ENCODE measurements at places on chromosomes 7 and 10.
A peak's percentile ranks its signal among the peaks of the same experiment; 100 is the strongest.

DNA sequence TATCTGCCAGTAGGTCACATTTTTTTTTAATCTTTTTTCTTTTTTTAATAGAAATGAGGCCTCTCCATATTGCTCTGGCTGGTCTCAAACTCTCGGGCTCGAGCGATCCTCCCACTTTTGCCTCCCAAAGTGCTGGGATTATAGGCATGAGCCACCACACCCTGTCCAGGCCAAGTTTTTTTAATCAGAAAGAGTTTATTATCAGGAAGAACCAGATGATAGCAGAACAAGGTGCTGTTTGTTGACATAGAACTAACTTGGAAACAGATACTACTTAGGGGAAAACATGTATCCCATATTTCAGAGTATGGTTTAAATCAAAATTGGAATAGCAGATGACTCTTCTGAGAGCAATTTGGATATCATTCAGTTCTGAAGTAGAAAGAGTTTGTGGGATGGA lies 118.6 kb downstream of the NRF1 start:
- DNase-seq: no peak

DNA sequence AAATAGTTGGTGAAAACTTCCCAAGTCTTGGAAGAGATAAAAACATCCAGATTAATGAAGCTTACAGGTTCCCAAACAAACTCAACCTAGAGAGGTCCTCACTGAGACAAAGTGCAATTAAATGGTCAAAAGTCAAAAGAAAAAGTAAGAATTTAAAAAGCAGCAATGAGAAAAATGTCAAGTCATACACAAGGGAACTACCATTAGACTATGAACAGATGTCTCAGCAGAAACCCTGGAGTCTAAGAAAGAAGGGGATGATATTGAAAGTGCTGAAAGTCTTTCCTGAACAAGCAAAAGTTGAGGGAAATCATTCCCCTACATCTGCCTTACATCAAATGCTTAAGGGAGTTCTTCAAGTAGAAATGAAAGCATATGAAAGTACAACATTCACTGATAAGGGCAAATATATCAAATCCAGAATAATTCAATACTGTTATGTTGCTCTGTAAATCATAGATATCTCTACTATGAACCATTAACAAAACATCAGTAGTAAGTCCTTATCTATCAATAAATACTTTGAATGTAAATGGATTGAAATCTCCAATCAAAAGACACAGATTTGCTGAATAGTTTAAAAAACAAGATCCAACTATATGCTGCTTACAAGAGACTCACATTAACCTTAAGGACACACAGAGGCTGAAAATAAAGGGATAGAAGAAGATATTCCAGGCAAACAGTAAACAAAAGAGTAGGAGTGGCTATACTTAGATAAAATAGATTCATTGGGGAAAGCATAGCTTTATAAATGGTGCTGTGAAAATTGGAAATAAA lies 449.5 kb downstream of the PHTF2 start:
- DNase-seq: no peak

GRCh38 chr10:122293156-122293960 lies 22.3 kb downstream of the BTBD16 start:
- no peak for DNase-seq

DNA sequence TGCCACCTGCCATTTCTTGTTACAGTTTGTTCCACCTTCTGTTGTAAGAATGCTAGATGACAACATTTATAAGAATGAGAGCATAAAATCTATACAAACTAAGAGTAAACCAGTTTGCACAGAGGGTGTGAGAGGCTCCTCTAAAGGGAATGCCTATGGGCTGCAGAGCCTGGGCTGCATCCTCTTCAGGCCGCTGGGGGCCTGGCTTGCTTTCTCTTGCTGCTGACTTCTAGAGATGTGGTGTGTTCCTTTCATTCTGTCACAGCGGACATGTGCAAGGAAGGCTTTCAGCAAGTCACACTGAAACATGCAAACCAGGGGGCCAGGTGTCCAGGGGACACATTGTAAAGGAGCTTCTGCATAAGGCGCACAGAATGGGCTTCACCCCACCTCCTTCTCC lies 7.1 kb upstream of the ATP6V1F start:
- DNase-seq: no peak

DNA sequence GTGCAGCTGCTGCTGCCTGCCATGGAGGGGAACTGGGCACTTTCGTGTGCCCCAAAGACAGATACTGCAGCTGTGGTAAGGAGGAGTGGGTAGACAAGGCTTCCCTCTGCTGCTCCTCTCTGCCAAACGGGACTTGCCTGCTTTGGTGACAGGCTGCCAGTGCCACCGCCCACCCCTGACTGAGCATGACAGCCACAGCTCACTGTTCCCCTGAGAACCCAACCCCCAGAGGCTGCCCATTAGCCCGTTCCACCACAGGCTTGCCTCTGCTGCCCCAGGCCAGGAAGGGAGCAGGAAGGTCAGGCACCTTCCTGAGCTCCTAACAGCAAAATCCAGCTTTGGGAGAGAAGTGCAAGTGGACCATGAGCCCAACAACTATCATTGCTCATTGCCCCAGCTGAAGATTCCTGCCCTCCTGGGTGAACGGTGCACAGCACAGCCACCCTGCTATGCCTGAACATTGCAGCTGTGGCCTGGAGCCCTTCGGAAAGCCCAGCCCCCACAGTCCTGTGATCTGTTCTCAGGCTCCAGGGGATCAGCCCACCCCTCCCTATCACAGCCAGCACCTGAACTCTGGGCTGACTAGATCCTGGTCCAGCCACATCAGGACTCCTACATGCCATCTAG lies 58.7 kb upstream of the ANTXRL start:
- no peak for DNase-seq

- DNase-seq: no peak
Measured at GRCh38 chr10:96369890-96370583, 11.2 kb upstream of the OPALIN start.

GRCh38 chr10:16789261-16789660 lies 28.0 kb downstream of the RSU1 start:
- DNase-seq: no peak

GRCh38 chr7:28531291-28531690 lies 119.0 kb downstream of the CREB5 start:
- DNase-seq: no peak

- no peak for DNase-seq
Measured at GRCh38 chr10:78207776-78208175, 174.1 kb downstream of the RPS24 start.

- peak; percentile 12 for DNase-seq
Measured at GRCh38 chr7:31175672-31176071, 123.6 kb downstream of the ADCYAP1R1 start.

DNA sequence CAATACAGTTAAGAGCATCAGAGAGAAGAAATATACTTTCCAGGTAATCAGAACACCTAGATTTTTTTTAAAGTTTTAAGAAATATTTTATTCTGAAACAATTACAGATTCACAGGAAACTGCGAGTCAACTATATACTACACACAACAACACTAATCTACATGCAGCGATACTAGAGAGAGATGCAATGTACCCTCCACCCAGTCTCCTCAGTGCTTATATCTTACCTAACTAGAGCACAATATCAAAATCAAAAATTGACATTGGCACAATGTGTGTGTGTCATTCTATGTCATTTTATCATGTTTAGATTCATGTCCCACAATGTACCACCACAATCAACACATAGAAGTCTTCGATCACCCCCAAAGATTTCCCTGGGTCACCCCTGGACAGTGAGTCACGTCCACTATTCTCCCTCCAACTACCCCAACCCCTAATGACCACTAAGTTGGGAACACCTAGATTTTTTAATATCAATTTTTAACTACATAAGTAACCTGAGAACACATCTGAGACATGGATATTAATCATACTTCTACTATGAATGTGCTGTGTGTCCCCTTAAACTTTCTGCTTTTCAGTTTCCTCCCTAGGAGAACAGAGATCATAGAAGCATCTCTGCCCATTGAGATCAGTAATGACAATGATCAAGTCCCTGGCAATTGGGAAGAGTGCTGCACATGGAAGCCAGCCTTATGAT lies 86.5 kb downstream of the GSAP start:
- no peak for DNase-seq

GRCh38 chr10:133365461-133366129 lies 7.6 kb downstream of the ECHS1 start:
- DNase-seq: peak; percentile 23

- DNase-seq: no peak
Measured at GRCh38 chr10:1251769-1252168, 195.6 kb downstream of the WDR37 start.

GRCh38 chr10:62050346-62050892 lies 148.9 kb downstream of the ARID5B start:
- no peak for DNase-seq

DNA sequence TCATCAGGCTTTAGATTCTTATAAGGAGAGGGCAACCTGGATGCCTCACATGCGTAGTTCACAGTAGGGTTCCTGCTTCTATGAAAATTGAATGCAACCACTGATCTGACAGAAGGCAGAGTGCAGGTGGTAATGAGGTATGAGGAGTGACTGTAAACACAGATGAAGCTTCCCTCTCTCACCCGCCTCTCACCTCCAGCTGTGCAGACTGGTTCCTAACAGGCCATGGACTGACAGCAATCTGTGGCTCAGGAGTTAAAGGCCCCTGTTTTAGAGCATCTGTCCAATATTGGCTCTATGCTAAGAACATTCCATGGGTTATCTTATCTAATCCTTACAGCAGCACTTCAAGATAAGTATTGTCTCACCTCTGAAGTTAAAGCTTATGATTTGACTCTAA lies 213.5 kb upstream of the NRP1 start:
- peak; percentile 1 for DNase-seq

- DNase-seq: no peak
Measured at GRCh38 chr7:126728967-126729366, 523.8 kb downstream of the GRM8 start.

- no peak for DNase-seq
Measured at GRCh38 chr7:110296321-110296720, 794.6 kb upstream of the LRRN3 start.

- no peak for DNase-seq
Measured at GRCh38 chr7:122849957-122850328, 36.3 kb downstream of the CADPS2 start.

- no peak for DNase-seq
Measured at GRCh38 chr7:17617857-17618651, 319.6 kb downstream of the AHR start.

GRCh38 chr10:118970770-118971169 lies 58.7 kb upstream of the NANOS1 start:
- no peak for DNase-seq

- DNase-seq: no peak
Measured at GRCh38 chr10:29785701-29786100, 150.9 kb upstream of the SVIL start.

GRCh38 chr7:6436385-6436685 lies 11.4 kb downstream of the DAGLB start:
- peak; percentile 44 for DNase-seq

GRCh38 chr7:106384373-106384772 lies 99.6 kb upstream of the NAMPT start:
- no peak for DNase-seq

DNA sequence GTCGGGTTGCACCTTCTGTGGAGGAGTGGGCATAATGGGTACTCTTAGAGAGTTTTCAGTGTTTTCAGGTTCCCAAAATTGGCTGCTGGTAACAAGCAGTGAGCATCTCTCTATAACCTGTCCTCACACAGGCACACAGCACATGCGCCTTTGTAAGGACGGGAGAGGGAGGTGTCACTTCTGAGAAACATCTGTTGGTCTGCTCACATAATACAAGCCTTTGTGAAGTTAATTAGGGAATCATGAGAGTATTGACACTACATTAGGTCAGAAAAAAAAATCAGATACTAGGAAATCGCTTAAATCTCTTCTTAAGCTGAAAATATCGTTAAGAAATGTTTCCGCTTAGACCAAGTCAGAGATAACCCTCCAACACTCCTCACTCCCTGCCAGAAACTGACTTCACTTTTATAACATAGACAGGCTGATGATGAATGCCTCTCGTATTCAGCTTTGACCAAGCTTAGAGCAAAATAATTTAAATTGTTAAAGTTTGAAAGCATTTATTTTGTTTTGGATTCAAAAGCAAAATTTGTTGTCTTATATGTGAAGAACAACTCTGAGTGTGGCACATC lies 769.7 kb downstream of the TNS3 start:
- no peak for DNase-seq

- no peak for DNase-seq
Measured at GRCh38 chr7:17022920-17023319, 141.1 kb upstream of the AGR3 start.

- peak; percentile 70 for DNase-seq
Measured at GRCh38 chr7:12389089-12389700, 14.5 kb downstream of the VWDE start.

Data from NCI-H1694 treated with DMSO at 0.1 percent for 48 hours (cell line).